ENCODE measurements at places on chromosomes 2 and 18. TPM values are rescaled to one million over a fixed set of nuclear protein-coding genes. Genes with fewer than 3 reads are reported as not detected.
A peak's percentile ranks its signal among the peaks of the same experiment; 100 is the strongest.

GRCh38 chr18:39586741-39587140, 2021.1 kb upstream of the CELF4 start:
- H3K27ac ChIP-seq, result no peak overlapping the region
- H3K4me1 ChIP-seq, result no peaks in the 10 kb centered on the region
- no peak for DNase-seq
- no peaks in the 10 kb centered on the region for H3K36me3 ChIP-seq

DNA sequence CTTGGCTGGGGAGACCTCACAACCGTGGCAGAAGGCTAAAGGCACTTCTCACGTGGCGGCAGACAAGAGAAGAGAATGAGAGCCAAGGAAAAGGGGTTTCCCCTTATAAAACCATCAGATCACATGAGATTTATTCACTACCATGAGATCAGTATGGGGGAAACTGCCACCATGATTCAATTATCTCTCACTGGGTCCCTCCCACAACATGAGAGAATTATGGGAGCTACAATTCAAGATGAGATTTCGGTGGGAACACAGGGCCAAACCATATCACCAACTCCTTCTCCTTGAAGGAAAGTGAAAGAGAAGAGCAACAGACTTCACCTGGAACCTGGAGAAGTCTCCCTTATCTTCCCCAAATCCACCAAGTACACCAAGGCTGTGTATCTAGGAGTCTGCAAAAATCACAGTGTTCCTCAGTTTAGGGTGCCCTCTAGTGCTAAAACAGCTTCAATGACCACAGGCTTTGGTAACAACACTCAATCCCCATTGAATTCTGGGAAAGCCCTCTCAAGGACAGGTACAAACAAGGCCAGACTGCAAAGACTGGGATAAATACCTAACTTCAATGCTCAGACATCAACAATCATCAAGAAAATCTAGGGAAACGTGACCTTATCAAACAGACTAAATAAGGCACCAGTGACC, 148.8 kb upstream of the SRD5A2 start:
- H3K4me1 ChIP-seq, result no peaks in the 10 kb centered on the region
- H3K36me3 ChIP-seq, result no peaks in the 10 kb centered on the region
- no peak overlapping the region for H3K4me3 ChIP-seq
- peak; percentile 8 for DNase-seq

- H3K27me3 ChIP-seq, result peaks cover 14% of the 10 kb centered on the region
- H3K27ac ChIP-seq, result no peak overlapping the region
- no peak overlapping the region for H3K4me3 ChIP-seq
- DNase-seq, result no peak
Observed at GRCh38 chr2:86240251-86240650, 41.0 kb downstream of the MRPL35 start.

Gene CRACDL
- not detected for total RNA-seq

Gene ADAM17
- 53.6 TPM for total RNA-seq
